ENCODE measurements at places on chromosomes 11 and 22.

DNA sequence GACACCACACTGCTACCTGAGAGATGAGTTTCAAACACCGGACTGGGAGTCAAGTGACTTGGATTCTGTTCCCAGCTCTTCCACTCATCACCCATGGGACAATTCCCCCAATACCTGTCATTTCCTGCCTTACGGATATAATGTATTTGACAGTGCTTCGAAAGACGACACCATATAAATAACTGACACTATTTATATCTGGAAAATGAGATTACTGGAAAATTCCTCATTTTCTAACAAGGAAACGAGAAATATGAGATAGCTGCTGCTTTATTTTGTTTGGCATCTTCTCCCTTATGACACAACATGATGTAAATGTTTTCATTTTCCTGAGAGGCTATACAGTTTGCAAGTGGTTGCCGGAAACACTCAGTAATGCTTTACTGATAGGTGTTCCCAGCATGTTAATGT is 8.6 kb downstream of the HSCB start:
- no peak for DNase-seq

GRCh38 chr11:9146477-9146876 is 55.1 kb upstream of the SCUBE2 start:
- DNase-seq = no peak

DNA sequence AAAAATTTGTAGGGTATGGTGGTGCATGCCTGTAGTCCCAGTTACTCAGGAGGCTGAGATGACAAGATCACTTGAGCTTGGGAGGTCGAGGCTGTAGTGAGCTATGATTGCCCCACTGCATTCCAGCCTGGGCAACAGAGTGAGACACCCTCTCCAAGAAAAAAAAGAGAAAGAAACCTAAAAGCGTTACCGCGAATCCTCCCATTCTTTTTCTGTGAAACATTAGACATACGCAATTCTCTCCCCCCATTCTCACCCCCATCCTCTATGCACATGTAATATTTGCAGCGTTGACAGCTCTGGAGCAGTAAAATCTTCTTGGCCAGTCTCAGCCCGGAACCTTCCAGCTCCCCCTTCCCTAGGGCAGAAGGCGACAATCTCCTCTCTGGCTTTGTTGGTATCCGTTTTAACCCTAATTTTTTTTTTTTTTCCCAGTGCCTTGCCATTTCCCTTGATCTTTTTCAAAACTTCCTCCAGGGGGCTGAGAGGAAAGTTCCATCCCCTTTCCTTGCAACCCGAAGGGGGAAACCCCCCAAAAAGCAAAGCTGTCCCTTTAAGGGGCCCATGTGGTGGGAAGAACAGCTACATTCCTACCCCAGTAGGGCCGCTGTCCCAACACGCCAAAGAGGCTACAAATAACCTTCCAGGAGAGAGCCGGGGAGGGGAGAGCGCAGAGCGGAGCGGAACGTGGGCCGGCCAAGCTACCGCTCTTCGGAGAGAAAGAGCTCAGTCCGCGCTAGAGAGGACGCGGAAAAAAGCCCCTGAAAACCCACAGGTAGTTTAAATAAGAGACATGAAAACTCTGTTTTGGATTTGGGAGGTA is 1.9 kb downstream of the LRP4 start:
- DNase-seq = no peak

GRCh38 chr11:31782257-31782656 is 28.9 kb downstream of the PAX6 start:
- no peak for DNase-seq

GRCh38 chr11:45974806-45975205 is 52.4 kb downstream of the LARGE2 start:
- no peak for DNase-seq

- DNase-seq = no peak
These were observed at the start of gene SCT for GRCh38 chr11:626475-627307. Gene SCT (minus strand): TSS chr11:627181. CDS start chr11:627143, 38 bp downstream.

- DNase-seq = no peak
These were observed 433.6 kb upstream of the DDI1 start for GRCh38 chr11:103602840-103603239.

GRCh38 chr11:62137881-62138629 is 14.2 kb downstream of the INCENP start:
- no peak for DNase-seq
